Stimulated activated CD4-positive, alpha-beta T cell treated with anti-CD3 and anti-CD28 coated beads, Interleukin-2, amount 100 ng/mL, for 48 hours (primary cell): ENCODE measurements at places on chromosomes 3 and 15.

- DNase-seq = no peak
These were observed 142.4 kb downstream of the ANXA2 start for GRCh38 chr15:60255390-60255789.

- DNase-seq = no peak
These were observed 853 bp downstream of the TCAIM start for GRCh38 chr3:44339181-44340057.

GRCh38 chr15:75358771-75359536 lies 9.5 kb downstream of the MAN2C1 start:
- DNase-seq = no peak

GRCh38 chr3:77524463-77524862 lies 484.6 kb downstream of the ROBO2 start:
- no peak for DNase-seq

GRCh38 chr3:34300621-34301020 lies 502.2 kb downstream of the PDCD6IP start:
- no peak for DNase-seq

GRCh38 chr15:73936181-73936580 lies 9.9 kb downstream of the LOXL1 start:
- no peak for DNase-seq

DNA sequence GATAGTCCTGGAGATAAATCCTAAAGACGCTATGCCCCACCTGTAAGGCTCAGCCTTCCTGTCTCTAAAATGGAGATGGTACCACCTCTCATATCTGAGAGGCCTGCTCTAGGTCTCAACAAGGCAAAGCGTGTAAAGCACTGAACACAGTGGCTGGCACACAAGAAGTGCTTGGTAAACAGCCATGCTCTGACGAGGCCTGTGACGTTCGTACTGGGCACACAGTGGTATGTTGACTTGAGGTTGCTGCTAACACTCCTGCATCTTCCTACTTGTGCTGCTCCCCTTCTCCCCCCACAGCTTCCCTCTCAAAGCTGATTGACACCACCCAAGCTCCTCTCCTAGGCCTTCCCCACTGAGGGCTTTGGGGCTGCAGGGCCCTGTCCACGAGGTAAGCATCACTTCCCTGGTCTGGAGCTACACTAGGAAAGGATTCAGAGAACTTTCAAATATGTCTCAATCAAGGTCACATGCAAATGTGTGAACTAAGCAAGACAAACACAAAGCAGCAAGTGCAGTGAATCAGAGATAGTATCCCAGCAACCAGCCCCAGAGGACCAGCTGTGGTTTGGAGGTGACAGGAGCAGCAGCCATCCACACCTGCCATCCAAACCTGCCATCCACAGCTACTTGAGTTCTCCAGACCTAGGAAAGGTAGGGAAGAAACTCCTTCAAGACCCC lies 177.5 kb downstream of the STT3B start:
- no peak for DNase-seq

DNA sequence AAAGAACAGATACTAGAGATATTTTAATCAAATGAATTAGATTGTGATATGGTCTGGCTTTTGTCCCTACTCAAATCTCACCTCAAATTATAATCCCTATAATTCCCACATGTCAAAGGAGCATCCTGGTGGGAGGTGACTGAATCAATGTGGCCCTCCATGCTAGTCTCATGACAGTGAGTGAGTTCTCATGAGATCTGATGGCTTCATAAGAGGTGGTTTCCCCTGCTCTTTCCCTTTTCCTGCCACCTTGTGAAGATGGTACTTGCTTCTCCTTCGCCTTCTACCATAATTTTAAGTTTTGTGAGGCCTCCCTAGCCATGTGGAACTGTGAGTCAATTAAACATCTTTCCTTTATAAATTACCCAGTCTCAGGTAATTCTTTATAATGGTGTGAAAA lies 82.8 kb downstream of the FAIM start:
- DNase-seq = no peak

DNA sequence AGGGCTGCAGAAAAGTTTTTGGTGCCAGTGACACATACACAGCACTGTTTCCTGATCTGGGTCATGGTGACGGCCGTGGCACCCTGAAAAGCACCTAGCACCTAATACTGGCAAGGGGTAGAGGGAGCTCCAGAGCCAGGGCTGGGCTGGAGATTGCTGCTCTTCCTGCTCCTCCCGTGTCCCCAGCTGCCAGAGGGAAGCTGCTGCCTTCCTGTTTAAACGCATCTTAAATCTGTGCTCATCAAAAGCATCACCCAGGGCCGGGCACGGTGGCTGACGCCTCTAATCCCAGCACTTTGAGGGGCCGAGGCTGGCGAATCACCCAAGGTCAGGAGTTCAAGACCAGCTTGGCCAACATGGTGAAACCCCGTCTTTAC lies 156.7 kb upstream of the MEF2A start:
- no peak for DNase-seq

- no peak for DNase-seq
These were observed 906.3 kb downstream of the ZPLD1 start for GRCh38 chr3:103341078-103341606.

DNA sequence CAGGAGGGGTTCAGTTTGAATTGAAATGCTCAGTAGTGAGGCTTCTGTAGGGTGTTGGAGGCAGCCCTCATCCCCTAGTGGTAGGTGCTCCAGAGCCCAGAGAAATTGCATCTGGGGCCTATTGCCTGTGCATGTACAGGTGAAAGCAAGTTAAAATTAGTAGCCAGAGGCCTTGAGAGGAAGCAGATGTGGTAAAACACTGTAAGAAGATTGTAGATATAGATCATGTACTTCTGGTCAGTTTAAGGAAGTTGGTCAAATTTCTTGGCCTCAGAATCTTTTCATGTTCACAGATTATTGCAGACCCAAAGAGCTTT lies 34.6 kb downstream of the IGSF10 start:
- DNase-seq = no peak

GRCh38 chr15:69480932-69481331 lies 28.3 kb downstream of the RPLP1 start:
- no peak for DNase-seq

DNA sequence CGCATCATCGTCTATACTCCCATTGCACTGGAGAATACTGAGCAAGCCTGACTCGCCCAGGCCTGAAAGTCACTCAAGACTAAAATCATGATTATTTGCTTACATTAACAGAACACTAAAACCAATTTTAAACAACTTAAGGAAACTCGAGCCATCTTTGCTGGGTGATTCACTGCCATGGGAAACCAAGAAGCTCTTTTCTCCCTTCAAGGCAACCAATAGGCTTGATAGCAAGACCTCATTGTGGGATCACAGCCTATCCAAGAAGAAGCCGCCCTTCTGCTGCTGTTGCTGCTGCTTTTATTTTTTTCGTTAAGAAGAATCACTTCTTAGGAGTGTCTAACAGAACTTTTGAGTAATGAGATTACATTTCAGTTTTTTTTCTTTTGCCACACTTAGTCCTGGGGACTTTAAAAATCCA lies 479.4 kb downstream of the FOXP1 start:
- no peak for DNase-seq

DNA sequence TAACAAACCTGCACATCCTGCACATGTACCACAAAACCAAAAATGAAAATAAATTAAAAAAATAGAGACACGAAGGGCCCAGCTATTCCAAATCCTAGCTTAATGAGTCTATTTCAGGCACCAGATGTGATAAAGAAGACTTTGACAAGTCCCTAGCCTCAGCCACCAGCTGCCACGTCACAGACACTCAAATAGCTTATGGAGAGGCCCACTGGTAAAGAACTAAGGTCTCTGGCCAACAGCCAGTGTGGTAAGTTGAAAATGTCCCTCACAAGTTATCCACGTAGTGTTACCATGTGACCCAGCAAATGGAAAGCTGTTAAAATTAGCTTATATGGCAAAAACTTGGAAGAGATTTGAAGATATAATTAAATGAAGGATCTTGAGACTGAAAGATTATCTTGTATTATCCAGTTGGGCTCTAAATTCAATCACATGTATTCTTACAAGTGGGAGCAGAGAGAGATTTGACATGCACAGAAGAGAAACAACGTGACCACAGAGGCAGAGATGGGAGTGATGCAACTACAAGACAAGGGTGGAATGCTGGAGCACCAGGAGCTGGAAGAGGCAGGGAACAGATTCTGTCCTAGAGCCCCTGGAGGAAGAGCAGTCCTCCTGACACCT lies 10.9 kb downstream of the ACSBG1 start:
- no peak for DNase-seq

GRCh38 chr15:38690216-38690615 lies 125.6 kb upstream of the RASGRP1 start:
- DNase-seq = no peak

DNA sequence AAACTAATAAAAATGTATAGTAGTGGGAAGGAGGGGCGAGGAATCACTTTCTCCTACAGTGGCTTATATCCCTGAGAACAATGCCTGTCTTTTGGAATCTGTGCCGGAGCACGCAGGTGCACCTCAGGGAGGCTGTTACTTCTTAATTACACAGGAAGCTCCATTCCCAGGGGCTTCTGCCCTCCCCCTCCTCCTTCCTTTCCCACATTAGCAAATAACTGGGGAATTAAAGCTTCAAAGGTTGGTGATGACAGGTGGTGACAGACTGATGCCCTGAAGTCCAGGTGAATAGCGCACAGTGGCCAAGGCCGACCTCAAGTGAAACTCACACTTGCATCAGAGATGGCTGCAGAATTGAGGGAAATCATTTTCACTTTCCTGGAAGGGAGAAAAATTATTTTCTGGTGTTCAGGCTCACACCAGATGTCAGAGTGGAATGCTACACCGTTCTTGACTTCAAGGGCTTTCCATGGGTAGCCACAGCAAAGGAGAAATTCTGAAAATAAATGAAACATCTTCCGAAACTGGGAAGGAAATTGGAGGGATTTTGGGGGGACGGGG lies 3.7 kb downstream of the GRAMD2A start:
- DNase-seq = no peak

DNA sequence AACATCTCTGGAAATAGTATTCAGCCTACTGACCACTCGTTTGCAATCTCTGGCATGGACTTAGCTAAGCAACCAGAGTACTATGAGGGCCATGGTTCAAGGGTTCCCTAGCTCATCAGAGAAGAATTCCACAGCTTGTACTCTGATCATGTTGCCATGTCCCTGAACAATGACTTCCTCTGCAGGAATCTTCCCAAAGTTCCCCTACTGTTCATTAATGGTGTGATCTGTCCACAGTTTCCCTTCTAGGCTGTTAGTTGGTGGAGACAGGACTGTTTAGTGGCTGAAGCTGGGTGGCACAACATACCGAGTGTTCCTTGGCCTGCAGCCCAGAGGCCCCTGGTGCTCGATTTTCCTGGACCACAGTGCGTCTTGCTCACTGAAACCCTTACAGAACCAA lies 44.4 kb upstream of the GALNT15 start:
- no peak for DNase-seq

DNA sequence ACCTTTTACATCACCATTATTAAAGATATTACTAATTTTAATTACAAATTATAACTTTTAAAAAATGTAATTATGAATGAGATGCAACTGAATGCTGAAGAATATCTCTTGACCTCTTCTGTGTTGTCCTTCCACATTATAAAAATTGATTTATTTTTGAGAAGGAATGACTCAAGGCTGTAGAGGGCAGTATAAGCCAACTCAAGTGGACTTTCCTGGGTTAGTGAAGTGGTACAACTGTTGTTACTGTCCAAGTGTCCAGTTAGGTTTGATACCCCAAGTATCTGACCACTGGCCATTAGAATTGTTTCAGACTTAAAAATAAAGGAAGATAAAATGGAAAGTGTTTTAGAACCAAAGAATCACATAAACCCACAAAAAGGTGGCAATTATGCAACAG lies 51.9 kb downstream of the BBX start:
- no peak for DNase-seq

GRCh38 chr3:192916371-192917027 lies 1.2 kb downstream of the MB21D2 start:
- no peak for DNase-seq

- DNase-seq = peak; percentile 7
These were observed 108.5 kb downstream of the TNIK start for GRCh38 chr3:171351676-171352075.

DNA sequence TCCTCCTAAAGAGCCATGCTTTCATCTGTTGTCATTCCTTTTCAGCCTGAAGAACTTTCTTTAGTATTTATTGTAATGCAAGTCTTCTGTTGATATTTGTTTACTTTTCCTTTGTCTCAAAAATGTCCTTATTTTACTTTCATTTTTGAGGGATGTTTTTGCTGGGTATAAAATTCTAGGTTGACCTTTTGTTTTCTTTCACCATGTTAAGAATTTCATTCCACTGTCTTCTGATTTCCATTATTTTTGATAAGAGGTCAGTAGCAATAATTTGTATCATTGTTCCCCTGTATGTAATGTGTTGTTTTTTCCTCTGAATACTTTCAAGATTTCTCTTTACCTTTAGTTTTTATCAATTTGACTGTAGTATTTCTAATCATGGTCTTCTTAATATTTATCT lies 91.1 kb downstream of the RSRC1 start:
- DNase-seq = no peak

DNA sequence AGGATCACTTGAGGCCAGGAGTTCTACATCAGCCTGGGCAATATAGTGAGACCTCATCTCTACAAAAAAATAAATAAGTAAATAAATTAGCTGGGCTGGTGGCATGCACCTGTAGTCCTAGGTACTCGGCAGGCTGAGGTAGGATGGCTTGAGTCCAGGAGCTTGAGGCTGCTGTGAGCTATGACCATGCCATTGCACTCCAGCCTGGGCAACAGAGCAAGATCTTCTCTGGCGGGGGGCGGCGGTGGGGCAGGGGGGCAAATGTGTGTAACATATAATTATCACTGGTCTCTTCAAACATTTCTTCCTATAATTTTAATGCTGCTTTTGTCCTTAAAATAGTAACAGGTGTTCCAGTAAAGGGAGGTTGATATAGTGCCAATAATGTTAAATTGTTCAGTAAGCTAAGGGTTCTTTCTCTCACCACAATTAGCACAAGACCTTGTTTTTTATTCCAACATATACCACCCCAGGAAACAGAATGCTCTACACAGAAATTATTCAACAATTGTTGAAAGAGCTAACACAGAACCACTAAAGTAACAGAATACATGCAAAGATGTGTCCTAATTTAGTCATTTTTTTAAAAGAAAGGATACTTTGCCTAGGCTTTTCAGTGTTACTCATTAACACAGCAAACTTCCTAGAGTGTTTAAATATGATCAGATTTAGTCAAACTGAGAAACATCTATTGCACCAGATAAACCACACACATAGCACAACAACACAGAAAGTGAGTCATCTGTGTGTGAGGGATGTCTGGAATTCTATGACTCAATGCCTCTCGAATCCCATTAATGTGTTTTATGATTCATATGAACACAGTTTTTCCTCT lies 29.1 kb downstream of the ANKRD28 start:
- DNase-seq = no peak

DNA sequence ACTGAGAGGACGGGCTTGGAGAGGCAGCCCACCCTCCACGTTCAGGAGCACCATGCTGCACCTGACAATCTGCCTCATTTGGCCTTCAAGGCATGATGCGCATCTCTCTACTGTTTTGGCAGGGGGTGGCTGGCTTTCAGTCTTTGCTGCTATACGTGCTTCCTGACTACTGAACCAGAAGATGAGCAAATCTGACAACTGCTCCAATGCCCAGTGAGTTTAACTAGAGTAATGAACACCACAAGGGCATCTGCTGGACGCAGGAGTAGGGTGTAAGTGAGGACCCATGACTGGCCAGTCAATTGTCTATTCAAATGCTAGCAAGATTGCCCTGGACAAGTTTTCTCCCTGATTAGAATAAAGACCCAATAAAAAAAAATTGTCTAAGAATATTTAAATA lies 335.7 kb downstream of the MAGI1 start:
- no peak for DNase-seq
